ENCODE measurements at places on chromosomes 3 and 15. TPM values are rescaled to one million over a fixed set of nuclear protein-coding genes. Genes with fewer than 3 reads are reported as not detected.
A peak's percentile ranks its signal among the peaks of the same experiment; 100 is the strongest.

DNA sequence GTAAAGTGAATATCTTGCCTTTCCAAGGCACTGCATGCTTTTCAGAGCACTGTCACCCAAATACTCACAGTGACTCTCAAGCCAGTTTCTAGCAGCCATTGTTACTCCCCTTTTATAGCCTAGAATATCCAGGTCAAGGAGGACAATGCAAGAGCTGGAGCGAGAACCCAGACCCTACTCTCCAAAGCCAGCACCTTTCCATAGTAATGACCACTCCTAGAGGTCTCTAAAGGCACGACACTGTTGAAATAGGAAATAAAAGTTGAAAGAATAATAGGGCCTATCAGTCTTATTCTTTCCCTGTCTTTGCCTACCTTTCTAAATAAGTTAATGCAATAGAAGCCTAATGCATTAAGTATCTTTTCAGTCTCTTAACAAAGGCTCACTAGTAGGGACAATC is 33.6 kb upstream of the DUT start:
- DNase-seq, result no peak
- peaks cover 6% of the 10 kb centered on the region for H3K27me3 ChIP-seq
- H3K36me3 ChIP-seq, result no peaks in the 10 kb centered on the region
- H3K4me3 ChIP-seq, result no peak overlapping the region
- no peak overlapping the region for H3K27ac ChIP-seq
- H3K4me1 ChIP-seq, result no peaks in the 10 kb centered on the region

- no peaks in the 10 kb centered on the region for H3K36me3 ChIP-seq
- no peak overlapping the region for H3K27ac ChIP-seq
- no peak overlapping the region for H3K4me3 ChIP-seq
- DNase-seq, result no peak
- H3K27me3 ChIP-seq, result peaks cover 10% of the 10 kb centered on the region
- H3K4me1 ChIP-seq, result peaks cover 13% of the 10 kb centered on the region
Measured at GRCh38 chr3:94162700-94163099, 99.8 kb downstream of the NSUN3 start.

GRCh38 chr3:42590989-42591756 is 513 bp downstream of the SS18L2 start:
- peak overlapping the region; percentile 87 for H3K4me3 ChIP-seq
- H3K27ac ChIP-seq, result peak overlapping the region; percentile 96
- H3K36me3 ChIP-seq, result peaks cover 6% of the 10 kb centered on the region
- H3K4me1 ChIP-seq, result peaks cover 25% of the 10 kb centered on the region

GRCh38 chr3:43765521-43765971 is 74.8 kb downstream of the ABHD5 start:
- no peaks in the 10 kb centered on the region for H3K27me3 ChIP-seq
- H3K27ac ChIP-seq, result peak overlapping the region; percentile 25
- H3K4me3 ChIP-seq, result no peak overlapping the region
- H3K4me1 ChIP-seq, result peaks cover 33% of the 10 kb centered on the region

- no peak overlapping the region for H3K4me3 ChIP-seq
- no peak for DNase-seq
- no peaks in the 10 kb centered on the region for H3K36me3 ChIP-seq
Measured at GRCh38 chr3:54447427-54447826, 325.1 kb downstream of the CACNA2D3 start.

GRCh38 chr15:48802867-48803266 is 8.0 kb downstream of the CEP152 start:
- no peak for DNase-seq
- no peaks in the 10 kb centered on the region for H3K36me3 ChIP-seq
- H3K4me1 ChIP-seq, result peaks cover 60% of the 10 kb centered on the region
- peak overlapping the region; percentile 69 for H3K27ac ChIP-seq
- no peaks in the 10 kb centered on the region for H3K27me3 ChIP-seq

DNA sequence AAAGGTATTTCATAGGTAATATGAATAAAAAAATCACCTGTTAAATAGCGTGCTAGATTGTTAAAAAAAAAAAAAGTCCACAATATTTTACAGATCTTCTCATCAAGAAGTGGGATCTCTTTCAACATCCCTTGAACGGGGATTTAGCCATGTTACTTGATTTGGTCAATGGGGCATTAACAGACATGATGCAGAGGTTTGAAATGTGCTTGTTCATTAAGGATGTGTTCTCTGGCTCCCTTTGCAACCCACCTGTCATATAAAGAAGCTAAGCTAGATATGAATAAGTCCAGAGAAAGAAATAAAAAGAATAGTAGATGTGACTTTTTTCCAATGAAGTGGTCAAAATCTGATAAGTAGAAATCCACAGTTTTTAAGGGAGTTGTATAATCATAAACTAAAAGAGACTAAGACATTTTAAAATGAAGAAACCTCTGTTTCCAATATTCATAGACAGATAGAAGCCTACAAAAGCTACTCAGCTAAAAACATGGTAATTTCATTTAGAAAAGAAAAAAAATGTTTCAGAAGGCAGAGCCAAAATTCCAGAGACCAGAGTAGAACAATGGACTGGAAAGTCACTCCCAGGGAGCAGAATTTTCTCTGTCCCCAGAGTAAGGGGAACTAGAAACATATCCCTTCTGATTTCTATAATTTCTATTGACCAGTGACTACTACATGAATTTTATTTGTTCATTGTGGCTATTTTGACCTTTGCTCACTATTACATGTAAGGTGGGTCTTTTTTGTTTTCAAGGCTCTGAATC is 79.2 kb downstream of the PLSCR2 start:
- H3K4me3 ChIP-seq, result no peak overlapping the region
- H3K27ac ChIP-seq, result no peak overlapping the region
- DNase-seq, result no peak
- peaks cover 17% of the 10 kb centered on the region for H3K4me1 ChIP-seq
- peaks cover 2% of the 10 kb centered on the region for H3K36me3 ChIP-seq

GRCh38 chr3:73855813-73856212 is 231.1 kb upstream of the PDZRN3 start:
- no peak overlapping the region for H3K4me3 ChIP-seq
- no peaks in the 10 kb centered on the region for H3K36me3 ChIP-seq
- no peak for DNase-seq
- H3K4me1 ChIP-seq, result no peaks in the 10 kb centered on the region

- no peak overlapping the region for H3K27ac ChIP-seq
- no peaks in the 10 kb centered on the region for H3K27me3 ChIP-seq
- peaks cover 4% of the 10 kb centered on the region for H3K4me1 ChIP-seq
- DNase-seq, result no peak
- no peaks in the 10 kb centered on the region for H3K36me3 ChIP-seq
- no peak overlapping the region for H3K4me3 ChIP-seq
Measured at GRCh38 chr3:17847156-17847555, 104.7 kb upstream of the TBC1D5 start.

- peaks cover 5% of the 10 kb centered on the region for H3K27me3 ChIP-seq
- no peak for DNase-seq
- no peaks in the 10 kb centered on the region for H3K36me3 ChIP-seq
- no peak overlapping the region for H3K4me3 ChIP-seq
- no peaks in the 10 kb centered on the region for H3K4me1 ChIP-seq
Measured at GRCh38 chr3:43142472-43142871, 36.6 kb upstream of the POMGNT2 start.

GRCh38 chr3:88009066-88009465 is 49.7 kb downstream of the CGGBP1 start:
- no peaks in the 10 kb centered on the region for H3K4me1 ChIP-seq
- H3K27me3 ChIP-seq, result peaks cover 35% of the 10 kb centered on the region
- no peaks in the 10 kb centered on the region for H3K36me3 ChIP-seq
- H3K4me3 ChIP-seq, result no peak overlapping the region
- H3K27ac ChIP-seq, result no peak overlapping the region

DNA sequence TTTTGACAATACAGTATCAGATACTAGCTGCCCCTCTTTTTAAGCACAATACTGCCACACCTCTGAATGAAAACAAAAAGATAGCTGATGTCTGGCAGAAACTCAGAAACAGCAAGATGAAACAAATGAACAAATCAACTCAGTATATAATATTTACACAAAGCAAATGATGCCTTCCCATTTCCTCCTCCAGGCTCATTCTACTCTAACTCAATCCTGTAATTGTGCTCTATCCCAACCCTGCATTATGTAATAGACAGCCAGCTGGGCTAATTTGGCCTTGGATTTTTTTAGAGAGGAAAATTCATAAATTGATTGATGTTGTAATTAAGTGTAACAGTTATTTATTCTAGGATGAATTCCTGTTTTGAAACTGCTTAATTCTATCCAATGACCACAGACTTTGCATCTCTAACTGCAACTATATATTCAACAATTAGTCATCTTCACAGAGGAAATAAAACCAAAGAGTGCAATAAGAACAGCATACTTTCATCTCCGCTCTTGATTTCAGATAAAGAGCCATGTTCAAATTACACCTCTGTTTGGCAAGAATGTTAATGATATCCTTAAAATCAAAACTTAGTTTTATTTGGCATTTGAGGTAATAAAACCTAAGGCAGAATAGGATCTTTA is 6.1 kb downstream of the ATG3 start:
- no peaks in the 10 kb centered on the region for H3K27me3 ChIP-seq
- no peak overlapping the region for H3K27ac ChIP-seq

DNA sequence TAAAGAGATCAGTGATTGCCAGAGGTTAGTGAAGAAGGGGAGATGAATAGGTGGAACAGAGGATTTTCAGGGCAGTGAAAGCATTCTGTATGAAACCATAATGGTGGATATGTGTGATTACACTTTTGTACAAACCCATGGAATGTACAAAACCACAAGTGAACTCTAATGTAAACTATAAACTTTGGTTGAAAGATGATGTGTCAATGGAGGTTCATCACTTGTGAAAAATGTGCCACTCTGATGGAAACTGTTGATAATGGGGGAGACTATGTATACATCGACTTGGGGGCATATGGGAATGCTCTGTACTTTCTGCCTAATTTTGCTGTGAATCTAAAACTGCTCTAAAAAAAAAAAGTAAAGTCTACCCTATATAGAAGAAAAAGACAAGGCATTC is 68.7 kb upstream of the ARHGEF3 start:
- H3K4me3 ChIP-seq, result no peak overlapping the region
- DNase-seq, result no peak
- H3K27ac ChIP-seq, result no peak overlapping the region

DNA sequence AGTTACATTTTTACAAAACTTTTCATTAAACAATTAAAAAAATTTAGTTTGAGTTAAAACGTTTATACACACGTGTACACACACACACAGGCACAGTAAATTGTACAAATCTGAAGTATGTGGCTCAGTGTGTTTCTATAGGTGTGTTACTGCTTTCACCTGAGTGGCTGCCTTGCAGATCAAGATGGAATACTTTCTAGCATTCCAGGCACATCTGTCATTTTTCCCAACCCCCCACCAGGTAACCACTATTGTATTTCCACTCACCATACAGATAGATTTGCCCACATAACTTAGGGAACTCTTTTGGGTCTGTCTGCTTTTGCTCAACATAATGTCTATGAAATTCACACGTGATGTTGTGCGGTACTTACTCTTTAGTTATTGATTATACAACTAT is 141.1 kb downstream of the PTPRG start:
- H3K4me3 ChIP-seq, result no peak overlapping the region
- H3K4me1 ChIP-seq, result no peaks in the 10 kb centered on the region
- no peak for DNase-seq

DNA sequence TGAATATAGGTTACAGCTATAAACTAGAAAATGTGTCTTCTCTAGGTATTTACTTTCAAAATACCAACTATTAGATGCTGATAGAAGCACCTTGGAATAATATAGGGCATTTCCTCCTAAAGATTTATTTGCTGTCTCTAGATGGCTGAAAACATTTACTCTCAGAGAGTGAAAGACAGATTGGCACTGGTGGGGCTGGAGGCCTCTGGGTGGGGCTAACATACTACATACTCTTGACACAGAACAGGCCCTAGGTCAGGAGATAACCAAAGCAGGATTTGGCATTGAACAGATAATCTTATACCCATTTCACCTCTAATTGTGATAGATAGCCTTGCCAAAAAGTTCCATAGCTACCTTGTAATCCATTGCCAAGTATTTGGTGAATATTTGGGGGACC is 253.3 kb upstream of the TBC1D5 start:
- H3K36me3 ChIP-seq, result no peaks in the 10 kb centered on the region
- DNase-seq, result no peak
- no peaks in the 10 kb centered on the region for H3K4me1 ChIP-seq

DNA sequence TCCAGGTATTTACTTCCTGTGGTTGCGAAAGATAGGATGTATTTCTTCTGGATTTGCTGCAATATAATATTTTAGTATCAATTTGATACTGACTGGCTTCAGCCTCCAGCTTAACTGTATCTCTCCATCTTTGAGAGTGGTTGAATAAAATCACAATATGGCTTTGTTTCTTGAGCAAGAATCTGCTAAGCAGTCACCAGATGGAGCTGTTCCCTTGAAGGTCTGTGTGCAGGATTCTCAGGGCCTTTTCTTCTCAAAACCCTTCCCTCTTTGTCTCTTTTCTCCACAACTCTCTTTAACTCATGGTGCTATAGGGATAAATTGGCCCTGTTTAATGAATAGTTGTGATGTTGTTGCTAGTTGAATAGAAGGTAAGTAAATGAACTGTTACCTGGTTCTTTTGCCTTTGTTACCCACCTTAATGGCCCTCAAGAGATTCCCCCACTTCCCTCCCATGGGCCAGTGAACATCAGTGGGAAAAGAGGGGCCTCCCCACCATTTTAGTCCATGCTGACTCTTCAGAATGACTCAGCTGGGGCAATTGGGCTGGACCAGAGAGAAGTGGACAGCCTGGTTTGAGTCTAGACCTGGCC is 34.8 kb upstream of the RAB6B start:
- DNase-seq, result no peak
- no peak overlapping the region for H3K27ac ChIP-seq
- H3K4me1 ChIP-seq, result peaks cover 4% of the 10 kb centered on the region
- H3K4me3 ChIP-seq, result no peak overlapping the region
- H3K36me3 ChIP-seq, result no peaks in the 10 kb centered on the region

GRCh38 chr15:49927189-49927861 is 191.7 kb downstream of the ATP8B4 start:
- DNase-seq, result no peak
- peaks cover 9% of the 10 kb centered on the region for H3K27me3 ChIP-seq
- no peaks in the 10 kb centered on the region for H3K36me3 ChIP-seq
- H3K4me1 ChIP-seq, result no peaks in the 10 kb centered on the region
- H3K4me3 ChIP-seq, result no peak overlapping the region

DNA sequence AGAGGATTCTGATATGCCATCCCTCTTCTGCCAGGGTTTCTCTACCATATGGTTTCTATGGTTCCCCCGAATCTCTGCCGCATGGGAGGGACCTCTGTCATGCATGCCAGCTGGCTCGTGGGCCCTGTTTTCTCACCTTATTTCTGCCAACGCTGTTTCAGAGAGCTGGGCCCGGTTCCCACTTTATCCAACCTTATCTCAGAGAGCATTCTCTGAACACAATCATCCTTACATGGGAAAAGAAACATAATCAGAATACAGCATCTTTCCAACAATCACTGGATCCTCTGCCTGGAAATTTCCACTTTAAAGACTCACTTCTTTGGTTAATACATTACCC is 234.5 kb upstream of the ZBTB20 start:
- no peak overlapping the region for H3K4me3 ChIP-seq
- H3K4me1 ChIP-seq, result peaks cover 34% of the 10 kb centered on the region

GRCh38 chr15:98658831-98659699 is 10.7 kb downstream of the IGF1R start:
- H3K27ac ChIP-seq, result no peak overlapping the region
- H3K4me1 ChIP-seq, result peaks cover 58% of the 10 kb centered on the region
- H3K27me3 ChIP-seq, result no peaks in the 10 kb centered on the region
- H3K36me3 ChIP-seq, result no peaks in the 10 kb centered on the region
- no peak for DNase-seq
- no peak overlapping the region for H3K4me3 ChIP-seq

Gene PLSCR5
- not detected for total RNA-seq

Gene TMEM115
- total RNA-seq, result 50.4 TPM

Gene B3GNT5
- 19.9 TPM for total RNA-seq

Gene BCL6
- 46.0 TPM for total RNA-seq

Gene GNAT1
- not detected for total RNA-seq

Gene POLQ
- 2.9 TPM for total RNA-seq

Gene KCNMB2
- total RNA-seq, result 0.27 TPM

Gene NPRL2
- total RNA-seq, result 19.8 TPM

Gene ZNF860
- 1.5 TPM for total RNA-seq

Gene TLR9
- total RNA-seq, result not detected

Gene LDHAL6B
- total RNA-seq, result not detected

Gene MAPKBP1
- 36.6 TPM for total RNA-seq

Gene AHSG
- total RNA-seq, result not detected

Measured in chondrocyte (in vitro differentiated cells).